Activated CD8-positive, alpha-beta memory T cell treated with anti-CD3 and anti-CD28 coated beads for 4 hours (primary cell): ENCODE measurements at places on chromosomes 11 and 22.

DNA sequence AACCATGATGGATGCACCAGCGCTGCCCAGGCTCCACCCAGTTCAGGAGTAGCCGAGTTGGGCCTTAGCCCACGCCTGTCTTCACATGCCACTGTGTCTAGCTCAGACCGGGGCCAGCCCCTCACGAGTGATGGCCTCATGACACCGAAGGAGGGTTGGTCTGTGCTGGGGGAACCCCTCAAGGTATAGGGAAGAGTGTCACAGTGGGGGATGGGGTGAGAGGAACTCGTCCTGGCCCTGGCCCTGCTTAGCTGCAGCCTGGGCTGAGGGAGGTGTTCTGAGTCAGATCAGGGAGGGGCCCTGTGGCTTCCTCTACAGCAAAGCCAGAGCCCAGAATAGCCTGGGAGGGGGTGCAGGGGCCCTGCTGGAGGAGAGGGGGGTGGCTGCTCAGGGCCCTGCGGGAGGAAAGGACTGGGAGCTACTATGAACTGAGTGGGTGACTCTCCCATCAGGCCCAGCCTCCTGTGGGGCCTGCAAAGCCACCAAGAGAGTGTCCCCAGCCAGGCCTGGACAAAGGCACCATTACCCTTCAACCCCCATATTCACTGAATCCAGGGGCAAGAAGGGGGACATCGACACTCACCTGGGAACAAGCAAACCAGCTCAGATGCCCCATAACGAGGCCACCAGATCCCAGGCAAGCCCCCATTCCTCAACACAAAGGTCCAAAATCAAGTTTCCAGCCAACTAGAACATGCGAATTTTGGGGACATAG, 41.2 kb downstream of the IGLL5 start:
- peak; percentile 14 for DNase-seq

GRCh38 chr22:44051961-44052360, 27.9 kb downstream of the PARVB start:
- no peak for DNase-seq

GRCh38 chr11:77039491-77040400, 5.5 kb downstream of the B3GNT6 start:
- DNase-seq = no peak

DNA sequence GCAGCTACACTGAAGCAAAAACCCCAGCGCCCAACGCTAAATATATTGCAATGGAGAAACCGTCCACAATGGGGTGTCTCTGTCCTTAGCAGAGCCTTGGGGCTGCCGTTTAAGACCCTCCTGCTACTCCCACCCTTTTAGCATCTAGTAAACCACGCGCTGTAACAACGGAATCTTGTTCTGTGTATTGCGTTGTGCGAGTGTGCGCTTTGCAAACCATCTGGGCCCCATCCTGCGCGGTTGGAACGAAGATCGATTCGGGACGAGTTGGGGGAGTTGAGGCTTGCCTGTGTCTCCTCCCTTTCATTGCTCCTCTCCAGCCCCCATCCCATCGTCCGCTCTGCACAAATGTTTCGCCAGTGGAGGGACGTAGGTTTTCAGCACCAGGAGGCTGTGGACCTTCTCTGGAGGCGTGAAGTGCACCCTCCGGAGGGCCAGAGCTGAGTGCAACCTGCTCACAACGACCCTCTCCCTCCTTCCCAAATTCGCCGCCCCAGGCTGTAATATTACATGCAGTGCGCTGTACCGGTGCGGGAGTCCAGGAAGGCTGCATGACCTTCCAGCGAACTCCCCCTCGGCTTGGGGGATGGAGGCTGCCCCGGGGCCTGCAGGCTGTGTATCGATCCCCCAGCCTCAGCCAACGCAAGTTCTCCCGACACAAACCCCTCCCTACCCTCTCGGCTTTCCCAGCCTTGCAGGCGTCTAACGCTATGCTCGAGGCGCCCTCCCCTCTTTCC, 1.6 kb upstream of the KMT2A start:
- DNase-seq = no peak

DNA sequence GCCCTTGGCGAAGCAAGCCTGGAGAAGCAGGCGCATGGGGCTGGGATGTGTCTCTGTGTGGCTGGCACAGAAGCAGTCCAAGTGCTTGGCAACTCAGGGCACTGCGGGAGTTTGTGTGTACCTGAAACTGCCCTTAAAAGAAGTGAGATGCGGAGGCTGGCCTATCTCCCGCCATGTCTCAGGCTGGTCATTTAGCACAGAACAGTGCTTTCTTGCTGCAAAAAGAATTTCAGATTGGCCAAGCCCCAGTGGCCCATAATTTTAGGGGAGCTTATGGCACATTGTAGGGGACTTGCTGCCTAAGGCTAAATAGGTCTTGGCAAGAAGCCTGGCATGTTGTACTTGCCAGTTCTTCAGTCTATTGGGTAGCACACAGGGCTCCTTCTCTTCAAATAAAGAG, 16.4 kb downstream of the EHF start:
- DNase-seq = no peak

GRCh38 chr22:37419969-37420685, 7.2 kb downstream of the ELFN2 start:
- no peak for DNase-seq

DNA sequence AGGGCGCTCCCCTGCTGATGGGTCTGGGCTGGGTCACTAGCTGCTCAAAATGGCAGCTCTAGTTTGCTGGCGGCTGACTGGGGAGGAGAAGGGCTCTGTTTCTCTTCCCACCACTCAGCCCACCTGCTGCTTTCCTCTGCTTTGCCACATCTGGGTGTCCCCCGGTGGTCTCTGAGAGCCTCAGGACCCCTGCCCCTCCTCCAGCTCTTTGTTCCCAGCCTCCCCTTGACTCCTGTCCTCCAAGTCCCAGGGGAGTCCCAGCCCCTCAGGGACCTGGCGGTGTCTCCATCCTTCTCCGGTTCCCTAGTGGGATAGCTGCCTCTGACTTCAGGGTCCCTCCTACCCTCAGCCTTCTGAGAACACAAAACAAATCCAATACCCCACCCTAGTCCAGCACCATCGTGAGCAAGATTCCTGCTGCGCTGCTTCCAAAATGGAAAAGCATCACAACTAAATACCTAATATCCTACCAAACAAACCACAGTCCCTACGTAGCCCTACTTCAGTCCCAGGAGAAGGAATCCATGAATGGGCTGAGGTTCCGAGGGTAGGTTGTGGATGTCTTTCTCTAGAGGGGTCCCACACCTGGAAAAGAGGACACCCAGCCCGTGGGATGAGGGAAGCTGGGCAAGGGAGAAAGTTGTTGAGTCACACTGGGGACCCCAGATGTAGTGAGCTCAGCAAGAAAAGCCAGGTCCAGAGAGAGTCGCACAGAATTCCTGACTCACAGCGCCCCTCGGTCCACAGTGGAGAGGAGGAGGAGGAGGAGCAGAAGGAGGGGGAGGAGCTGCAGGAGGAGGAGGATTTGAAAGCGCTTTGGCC, 45.0 kb upstream of the NNMT start:
- no peak for DNase-seq

GRCh38 chr11:82559609-82560008, 174.1 kb downstream of the FAM181B start:
- no peak for DNase-seq

GRCh38 chr11:60214386-60214785, 28.6 kb downstream of the MS4A4E start:
- no peak for DNase-seq
